ENCODE measurements at places on chromosomes 11 and 22.

DNA sequence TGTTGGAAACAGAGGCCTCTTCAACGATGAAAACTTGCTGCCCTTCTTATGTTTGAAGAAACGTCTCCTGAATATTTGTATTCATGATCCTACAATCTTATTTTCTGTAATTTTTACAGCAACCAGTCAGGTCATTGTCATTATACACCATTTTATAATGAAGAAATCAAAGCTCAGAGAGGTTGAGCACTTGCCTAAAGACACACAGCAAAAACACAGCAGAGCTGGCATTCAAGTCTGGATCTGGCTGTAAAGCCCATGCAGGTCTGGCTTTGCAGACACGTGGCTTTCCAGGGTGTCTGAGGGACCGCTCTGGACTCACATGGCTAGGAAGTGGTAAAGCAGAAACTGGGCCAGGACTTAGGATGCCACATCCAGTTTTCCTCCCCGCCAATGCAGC lies 15.8 kb upstream of the ALX4 start:
- no peak for DNase-seq

- DNase-seq, result no peak
Measured at GRCh38 chr11:1456176-1456575, 30.4 kb downstream of the MOB2 start.

DNA sequence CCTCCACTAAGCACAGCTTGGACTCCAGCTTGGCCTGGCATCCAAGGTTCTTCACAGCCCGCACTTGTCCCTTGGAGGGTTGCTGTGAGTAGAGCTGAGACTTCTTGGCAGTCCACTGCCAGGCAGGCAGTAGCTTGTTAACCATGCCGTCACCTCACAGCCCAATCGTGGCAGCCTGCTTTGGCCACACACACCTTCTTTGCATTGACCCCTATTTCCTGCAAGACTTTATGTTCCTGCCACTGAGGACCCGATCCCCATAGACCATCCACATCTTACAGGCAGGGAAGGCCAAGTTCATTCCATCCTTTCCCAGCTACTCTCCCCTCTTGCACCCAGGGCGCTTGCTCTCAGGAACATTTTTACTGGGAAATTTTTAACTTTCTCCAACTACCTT lies 2.5 kb upstream of the PYGM start:
- DNase-seq, result no peak

DNA sequence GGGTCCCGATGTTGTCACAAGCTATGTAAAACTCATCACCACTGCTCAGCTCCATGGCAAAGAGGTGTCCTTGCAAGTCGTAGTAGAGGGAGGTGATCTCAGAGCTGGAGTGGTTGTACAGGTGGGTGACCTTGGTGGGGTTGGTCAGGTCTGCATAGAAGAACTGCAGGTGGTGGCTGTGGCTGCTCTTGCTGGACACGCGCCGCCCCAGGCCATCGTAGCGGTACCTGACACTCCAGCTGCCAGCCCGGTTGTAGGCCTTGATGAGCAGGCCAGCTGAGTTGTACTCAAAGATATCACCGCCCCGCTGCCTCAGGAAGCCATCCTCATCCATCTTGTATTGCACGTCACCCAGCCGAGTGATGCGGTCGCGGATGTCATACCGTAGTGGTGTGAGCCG lies 94.6 kb upstream of the NARS2 start:
- no peak for DNase-seq

DNA sequence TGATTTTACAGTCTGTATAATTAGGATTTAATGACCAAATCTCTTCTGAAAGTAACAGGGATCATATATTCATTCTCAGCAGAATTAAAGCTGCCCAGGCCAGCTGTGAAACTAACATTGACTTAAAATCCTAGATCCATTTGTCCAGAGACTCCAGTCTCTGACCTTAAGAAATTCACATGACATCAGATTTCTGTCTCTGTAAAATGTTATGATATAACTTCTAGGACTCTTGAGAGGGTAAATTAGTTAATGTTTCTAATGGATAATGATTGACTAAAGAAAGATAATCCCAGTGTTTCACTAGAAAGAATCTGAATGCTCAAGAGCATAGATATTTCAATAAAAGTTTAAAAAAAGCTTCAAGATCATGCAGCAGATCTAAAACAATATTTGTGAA lies 6.3 kb downstream of the NOX4 start:
- peak; percentile 48 for DNase-seq

DNA sequence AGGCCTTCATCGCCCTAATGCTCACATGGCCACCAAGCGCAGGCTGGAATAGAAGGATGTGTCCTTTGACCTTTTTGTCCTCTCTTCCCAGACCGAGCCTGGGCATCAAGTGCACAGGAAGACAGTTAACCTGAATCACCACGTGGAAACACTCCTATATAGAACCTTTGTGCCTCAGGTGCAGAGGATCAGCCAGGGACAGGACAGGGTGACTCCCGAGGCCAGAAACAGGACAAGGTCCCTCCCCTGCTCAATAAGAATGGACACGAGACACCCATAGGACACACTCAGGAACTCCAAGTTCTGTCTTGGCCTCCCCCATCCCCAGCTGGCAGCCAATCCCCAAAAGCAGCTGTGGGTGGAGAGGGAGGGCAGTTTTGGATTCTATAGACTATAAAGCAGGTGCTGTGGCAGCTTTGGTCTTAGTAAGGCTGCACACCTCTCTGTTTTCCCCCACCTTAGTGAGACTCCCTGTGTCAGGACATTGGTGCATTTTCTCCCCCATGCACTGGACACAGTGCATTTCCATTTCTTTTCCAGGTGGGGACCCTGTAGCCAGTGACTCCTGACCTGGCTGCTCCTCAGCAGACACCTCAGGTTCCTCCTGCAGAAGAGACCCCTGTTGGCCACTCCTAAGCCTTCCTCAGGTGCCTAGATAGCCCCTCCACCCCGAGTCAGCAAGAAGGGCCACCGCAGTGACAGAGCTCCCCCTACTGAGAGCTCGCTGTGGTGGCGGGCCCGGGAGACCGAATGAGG lies 43.6 kb upstream of the POU2AF1 start:
- DNase-seq, result peak; percentile 32

- no peak for DNase-seq
Measured at GRCh38 chr22:45162531-45162930, 1.2 kb upstream of the NUP50 start.

DNA sequence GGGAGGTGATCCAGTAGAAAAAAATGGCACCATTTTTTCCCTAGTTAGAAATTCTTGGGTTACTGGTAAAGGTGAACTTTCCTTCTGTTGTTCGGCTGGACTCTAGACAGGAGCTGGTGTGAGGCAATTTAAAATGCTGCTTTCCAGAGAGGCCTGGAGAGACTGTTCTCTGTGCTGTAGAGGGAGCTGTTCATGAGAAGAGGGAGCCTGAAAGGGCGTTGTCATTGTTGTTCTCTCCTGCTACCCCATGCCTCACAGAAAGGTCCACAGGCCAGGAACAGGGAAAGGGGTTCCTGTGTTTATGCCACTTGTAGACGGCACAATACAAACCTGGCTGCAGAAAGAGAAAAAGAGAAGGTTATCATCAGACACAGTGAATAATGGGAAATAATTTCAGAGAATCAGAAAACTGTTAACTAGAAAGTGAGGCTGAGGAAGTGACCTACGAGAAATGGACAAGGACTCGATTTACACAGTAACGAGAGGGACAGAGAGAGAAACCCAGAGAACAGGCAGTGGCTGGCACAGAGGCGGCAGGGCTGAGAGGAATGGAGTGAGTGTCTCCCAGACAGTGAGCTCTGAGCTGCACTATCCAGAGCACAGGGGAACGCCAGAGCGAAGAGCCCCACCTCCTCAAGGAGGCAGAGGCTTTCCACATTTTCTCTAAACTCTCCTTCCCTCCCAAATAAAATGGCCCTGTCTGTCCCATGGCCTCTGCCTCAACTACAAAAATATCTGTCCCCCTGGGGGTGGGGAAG lies 109.2 kb downstream of the RRM1 start:
- no peak for DNase-seq

DNA sequence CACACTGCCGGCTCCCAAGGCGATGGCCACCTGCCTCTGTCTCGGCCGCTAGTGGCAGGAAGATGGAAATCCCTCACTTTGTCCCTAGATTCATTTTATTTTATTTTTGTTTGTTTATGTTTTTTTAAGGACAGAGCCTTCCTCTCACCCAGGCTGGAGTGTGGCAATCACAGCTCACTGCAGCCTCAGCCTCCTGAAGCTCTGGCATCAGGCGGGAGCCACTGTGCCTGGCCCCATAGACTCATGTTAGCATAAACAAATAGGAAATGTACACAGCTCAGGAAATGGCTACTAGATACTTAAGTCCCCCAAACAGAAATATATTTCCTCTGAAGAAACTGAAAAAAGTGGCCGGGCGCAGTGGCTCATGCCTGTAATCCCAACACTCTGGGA lies 3.5 kb downstream of the TMEM80 start:
- DNase-seq, result no peak

DNA sequence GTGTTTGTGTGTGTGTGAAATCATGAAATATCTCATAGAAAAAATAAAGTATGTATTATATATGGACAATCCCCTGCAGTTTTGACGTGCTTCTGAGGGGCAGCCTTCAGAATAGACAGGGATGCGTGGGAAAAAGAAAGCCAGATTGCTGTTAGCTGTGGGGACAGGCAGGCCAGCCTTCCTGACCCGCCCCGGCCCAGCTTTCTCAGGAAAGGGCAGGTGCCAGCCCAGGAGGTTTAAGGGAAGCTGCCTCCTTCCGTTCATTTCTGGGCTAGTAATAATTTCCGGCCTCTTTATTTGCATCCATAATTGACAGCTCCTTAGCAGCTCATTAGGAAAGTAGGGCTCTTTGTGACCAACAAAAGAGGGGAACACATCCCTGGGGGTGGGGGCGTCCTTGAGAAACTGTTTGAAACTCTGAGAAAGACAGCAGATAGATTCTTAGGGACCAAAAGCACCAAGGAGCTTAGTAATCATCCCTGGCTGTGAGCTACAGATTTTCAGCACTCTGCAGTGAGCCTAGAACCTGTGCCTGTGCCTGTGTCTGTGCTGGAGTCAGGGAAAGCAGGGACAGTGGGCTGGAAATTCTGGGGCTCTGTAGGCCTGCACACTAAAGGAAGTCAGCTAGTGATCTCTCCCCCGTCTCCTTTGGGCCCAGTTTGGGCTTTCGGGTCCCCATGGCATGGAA lies 632.9 kb upstream of the CADM1 start:
- no peak for DNase-seq

DNA sequence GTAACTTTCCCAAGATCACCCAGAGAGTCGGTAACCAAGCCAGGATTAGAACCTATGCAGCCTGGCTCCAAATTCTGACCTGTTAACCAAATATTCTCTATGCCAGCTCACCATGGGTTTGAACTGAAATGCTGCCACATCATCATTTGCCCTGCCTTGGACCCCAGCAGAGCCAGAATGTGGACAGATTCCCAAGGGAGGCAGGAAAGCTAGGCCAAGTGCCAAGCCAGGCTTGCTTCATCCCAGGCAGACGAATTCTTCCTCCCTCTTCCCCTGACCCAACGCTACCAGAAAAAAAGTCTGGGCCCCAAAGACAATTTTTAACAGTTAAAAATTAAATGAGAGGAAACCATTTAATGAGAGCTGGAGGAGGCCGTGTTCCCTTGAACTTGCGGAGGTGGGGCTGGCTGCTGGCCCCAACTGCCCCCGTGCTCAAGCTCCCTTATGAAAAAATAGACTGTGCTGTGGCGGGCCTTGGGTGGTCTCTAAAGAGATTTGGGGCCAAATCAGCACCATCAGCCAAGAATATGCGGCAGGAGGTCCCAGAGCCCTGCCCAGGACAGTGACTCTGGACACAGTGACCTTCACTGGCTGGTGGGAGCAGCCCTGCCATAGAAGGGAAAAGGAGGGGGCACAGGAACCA lies 184.1 kb upstream of the SYT13 start:
- DNase-seq, result no peak

GRCh38 chr22:42993651-42994275 lies 21.2 kb downstream of the PACSIN2 start:
- DNase-seq, result no peak

DNA sequence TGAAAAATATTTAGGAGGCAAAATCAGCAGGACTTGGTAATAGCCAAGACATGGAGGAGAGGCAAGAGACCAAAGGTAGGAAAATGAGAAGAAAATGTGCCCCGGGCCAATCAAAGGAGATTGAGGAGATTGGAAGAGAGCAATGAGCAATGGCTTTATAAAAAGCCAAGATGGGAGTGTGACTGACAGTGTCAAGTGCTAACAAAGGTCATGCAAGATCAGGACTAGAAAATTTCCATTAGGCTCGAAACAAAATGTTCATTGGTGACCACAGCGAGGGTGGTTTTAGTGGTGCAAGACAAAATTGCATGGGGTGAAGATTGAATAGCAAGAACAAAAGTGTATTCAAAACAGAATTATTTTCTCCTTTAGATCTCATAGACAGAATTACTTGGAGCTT lies 45.2 kb upstream of the TBCEL start:
- no peak for DNase-seq

DNA sequence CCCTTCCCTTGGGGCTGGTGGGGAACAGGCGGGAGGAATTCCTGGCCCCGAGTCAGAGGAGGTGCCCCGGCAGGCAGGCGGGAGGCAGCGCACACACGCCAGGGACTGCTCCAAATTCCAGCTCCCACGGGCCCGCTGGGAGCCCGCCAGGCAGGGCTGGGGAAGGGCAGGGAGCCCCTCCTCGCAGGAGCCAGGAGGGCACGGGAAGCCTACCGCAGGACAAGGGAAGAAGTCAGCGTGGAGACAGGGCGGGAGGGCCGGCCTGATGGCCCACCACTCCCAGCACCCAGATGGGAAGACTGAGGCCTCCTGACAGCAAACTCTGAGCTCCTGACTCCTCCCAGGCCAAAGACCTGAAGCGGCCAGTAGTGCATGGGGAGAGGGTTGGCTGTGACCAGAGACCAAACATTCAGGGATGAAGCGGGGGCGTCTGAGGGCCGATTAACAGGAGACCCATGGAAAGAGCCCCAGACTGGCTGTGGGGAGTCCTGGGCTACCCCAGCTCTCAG lies 22.4 kb downstream of the RPL3 start:
- DNase-seq, result no peak

GRCh38 chr11:59716051-59716450 lies 2.4 kb upstream of the OR10V1 start:
- DNase-seq, result no peak

GRCh38 chr22:19896665-19897355 lies 42.1 kb upstream of the GNB1L start:
- DNase-seq, result peak; percentile 5

GRCh38 chr11:65064847-65065240 lies 6.5 kb upstream of the NAALADL1 start:
- DNase-seq, result no peak

DNA sequence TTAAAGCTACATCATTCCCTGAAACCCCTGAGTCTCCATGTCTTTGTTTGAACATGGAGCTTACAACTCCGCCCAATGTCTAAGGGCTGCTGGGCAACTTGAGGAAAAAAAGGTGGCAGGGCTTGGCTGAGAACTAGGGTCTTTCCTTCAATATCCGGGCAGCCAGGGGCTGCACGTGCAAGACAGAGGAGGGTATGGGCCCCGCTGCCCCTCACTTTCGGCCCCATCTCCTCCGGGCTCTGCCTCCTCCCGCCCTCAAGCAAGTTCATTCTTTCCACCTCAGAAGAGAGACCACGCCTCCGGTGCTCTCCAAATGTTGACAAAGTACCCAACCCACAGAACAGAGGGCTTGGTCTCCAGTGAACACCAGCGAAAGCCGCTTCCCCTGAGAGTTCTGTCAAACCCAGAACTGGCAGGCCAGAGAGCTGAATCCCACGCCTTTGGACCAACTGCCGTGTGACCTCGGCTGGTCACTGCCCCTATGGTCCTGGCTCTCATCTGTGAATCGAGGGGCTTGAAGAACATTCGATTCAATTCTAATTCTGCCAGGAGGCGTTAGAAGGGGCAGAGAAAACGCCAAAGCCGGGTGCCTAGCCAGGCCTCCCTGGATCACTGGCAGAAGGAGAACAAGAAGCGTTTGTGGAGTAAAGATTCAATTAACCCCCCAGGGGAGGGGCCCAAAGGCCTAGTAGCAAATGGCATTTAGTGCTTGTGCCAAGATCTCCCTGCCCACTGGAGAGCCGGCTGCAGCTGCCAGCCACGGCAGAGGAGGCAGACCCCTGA lies 7.3 kb downstream of the PDGFB start:
- no peak for DNase-seq

Measured in kidney glomerular epithelial cell (primary cell).